ENCODE measurements at places on chromosomes 1 and 21.

DNA sequence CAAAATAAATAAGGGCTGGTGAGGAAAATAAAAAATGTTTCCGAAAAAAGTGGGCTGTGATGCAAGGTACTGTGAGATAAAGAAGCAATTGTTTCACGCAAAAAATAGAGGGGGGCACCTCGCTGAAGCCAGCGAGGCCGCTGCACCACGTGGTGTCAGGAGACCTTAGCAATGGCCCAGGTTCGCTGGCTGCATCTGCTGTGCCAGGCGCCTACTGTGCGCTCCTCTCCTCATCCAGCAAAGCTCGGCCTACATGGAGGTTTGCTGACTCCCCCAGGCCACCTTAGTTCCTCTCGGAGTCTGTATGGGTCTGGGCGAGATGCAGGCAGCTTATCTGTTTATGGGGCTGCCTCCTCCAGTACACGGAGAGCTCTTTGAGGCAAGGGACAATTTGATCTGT is 119.6 kb downstream of the NR5A2 start:
- DNase-seq = no peak

GRCh38 chr1:66359269-66359668 is 174.7 kb upstream of the SGIP1 start:
- no peak for DNase-seq

DNA sequence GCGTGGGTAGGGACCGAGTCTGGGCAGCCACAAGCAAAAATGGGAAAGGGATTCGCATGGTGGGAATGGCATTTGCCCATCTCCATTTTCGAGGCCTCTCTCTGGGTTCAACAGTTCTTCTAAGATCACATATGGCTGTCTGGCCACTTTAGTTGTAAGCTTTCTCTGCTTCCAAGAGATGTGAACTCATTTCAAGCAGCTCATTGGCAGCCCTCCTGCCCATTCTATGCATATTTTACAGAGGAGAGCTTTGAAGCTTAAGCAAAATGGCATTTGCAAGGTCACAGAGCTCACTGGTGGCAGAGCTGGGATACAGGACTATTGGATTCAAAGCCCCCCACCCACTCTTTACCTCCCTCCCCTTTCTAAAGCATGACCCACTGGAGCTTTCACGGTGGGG is 93.7 kb downstream of the HHIPL2 start:
- no peak for DNase-seq

DNA sequence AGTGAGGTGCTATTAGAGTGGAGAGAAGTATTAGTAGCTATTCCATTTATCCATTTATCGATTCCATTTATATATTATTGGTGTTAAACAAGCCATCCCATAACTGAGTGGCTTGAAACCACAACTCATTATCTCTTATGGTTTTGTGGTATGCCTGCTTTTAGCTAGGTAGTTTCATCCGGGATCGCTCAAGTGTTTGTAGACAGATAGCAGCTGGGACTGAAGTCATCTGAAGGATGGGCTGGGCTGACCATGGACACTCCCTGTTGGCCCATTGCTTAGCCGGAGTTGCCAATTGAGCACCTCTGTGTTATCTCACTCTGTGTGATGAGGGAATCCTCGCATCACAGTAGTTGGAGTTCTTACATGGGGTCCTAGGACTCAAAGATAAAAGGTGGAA is 622.5 kb downstream of the PLA2G4A start:
- DNase-seq = no peak

GRCh38 chr1:58476179-58476578 is 70.3 kb downstream of the OMA1 start:
- no peak for DNase-seq

DNA sequence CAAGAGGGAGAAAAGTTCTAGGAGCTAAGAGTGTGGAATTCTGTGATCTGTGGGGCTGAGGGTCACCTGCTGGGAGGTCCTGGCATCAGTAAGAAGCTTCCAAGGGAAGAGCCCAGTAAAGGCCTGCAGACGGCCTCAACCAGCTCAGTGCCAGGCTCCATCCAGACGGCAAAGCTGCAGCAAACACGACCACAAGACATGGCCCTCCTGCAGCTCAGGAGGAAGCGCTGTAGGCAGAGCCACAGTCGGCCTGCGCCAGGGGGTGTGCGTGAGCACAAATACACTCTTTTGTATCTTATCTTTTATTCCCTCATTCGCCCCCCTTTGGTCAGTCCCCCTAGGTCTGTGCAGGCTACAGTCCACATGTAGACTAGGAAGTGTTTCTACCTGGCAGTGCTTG is 13.4 kb downstream of the C1orf174 start:
- no peak for DNase-seq

DNA sequence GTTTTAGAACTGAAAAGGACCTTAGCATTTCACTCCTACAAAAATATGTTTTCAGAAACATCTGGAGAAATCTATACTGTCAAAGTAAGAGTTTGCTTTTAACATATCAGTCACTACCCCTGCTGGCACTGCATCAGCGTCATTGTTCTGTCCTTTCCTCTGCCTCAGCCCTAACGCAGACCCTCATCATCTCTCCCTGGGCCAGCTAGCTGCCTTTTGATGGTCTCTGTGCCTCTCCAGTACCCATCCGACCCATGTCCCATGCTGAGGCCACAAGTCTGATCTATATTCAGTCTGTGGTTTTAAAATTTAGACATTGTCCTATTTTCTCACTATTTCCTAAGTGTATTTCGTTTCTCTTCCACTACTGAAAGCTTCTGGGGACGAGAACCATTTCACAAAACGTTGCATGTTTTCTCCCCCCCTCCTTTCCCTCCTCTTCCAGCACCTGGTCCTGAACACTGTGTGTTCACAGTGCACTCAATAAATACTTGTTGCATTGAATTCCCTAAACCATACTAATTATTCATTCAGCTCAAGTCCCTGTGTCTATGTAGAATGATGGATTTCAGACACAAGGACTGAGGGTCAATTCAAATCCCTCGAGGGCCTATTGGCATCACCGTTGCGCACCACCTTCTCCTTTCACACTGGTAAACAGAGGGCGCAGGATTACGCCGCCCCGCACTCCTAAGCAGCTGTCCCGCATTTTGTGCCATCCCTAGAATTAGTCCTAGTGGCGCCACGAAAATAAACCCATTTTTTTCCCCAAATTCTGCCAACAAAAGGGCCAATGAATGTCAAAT is 53.4 kb downstream of the CD2 start:
- DNase-seq = no peak

- DNase-seq = no peak
These were observed 24.7 kb downstream of the NPHS2 start for GRCh38 chr1:179550746-179551682.

DNA sequence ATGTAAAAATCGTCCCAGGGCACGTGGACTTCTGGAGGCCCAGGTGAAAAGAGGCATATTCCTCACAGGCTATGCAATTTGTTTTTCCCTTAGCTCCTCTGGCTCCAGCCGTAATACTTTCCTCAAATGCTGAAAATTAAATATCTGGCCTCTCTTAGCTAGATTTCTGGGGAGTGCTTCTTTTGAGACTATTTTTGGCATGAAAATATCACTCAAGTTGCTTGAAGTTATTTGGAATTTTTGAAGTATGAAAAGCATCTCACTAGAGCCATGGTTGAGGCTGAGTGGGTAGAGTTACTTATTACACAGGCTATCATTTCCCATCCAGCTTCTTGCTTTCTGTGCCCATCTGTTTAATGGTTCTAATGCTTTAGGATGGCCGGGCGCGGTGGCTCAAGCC is 59.7 kb downstream of the MYOM3 start:
- DNase-seq = no peak

DNA sequence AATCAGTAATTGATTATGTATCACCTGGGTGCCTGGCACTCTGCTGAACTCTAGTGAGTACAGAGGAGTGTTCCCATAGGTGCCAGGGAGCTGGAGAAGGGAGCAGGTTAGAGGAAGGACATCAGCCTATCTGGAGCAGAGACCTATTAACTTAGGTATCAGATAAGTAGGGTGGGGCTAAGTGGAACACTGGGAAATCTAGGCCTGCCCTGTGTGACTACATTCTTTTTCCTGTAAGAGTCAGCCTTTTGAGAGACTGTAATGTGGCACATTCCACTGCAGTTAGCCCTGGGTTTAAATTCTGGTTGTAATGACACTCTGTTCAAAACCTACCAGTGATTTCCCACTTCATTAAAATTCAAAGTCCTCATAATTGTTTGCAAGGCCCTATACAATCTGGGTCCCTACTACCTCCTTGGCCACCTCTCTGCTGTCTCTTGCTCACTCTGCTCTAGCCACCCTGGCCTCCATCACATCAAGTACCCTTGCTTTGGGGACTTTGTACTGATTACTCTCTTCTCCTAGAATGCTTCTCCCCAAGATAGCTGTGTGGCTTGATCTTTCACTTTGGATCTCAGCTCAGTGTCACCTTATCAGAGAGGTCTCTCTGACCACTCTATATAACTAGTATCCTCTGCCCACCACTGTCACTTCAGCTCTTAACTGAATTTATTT is 12.9 kb downstream of the STX12 start:
- DNase-seq = no peak

DNA sequence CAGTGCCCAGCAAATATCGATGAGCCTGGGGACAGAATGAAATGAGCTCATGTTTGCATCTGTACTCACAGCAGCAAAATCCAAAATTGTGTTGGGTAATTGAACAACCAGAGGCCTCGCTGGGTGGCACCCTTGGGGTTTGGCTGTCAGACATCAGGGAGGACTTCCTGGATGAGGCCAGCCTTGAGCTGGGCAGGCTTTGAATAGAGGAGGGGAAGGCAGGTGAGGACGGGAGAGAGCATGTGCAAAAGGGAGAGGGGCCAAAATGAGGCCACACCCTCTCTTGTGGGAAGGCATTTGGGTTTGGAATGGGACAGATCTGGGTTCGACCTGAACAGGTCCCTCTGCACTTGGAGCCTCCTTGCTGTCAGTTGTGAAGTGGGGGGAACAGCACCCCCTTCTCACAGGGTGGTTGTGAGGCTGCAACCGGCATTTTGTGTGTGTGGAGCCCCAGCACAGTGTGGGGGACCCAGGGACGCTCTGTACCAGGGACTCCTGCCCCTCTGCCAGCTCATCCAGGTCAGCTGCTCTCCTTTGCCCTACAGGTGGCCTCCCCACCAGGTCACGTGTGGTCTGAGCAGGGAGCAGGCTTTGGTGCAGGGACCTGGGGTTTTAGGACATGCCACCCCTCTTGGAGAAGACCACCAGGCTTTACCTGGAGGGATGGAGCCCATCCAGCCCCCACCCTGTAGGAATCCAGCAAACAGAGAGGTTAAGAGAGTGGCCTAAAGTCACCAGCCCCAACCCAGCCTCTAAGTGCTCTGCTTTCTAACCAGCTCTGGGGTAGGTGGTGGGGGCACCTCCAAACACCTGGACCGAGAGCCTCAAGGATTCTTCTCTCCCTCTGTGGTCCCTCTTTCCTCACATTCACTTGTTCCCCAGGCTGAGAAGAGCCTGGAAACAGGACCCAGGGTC is 521.8 kb downstream of the PTPRU start:
- no peak for DNase-seq

GRCh38 chr1:172832006-172832725 is 173.3 kb downstream of the FASLG start:
- no peak for DNase-seq

DNA sequence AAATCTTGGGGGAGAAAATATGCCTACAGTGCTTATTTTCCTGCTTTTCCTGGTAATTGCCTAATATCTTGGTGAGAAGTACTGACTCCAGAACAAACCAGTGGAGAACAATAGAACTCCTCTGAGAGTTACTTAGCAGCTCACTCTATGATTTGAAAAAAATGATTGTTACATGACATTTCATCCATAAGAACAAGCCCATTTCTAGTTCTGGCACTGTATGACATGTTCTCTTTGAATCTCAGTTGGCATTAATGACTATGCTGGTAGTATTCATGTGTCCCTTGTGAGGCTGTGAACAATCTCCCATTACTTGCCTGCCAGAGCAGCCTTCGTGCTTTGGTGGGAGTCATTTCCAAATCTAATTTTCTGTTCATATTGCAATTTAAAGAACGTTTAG is 58.0 kb downstream of the CLIC4 start:
- no peak for DNase-seq

DNA sequence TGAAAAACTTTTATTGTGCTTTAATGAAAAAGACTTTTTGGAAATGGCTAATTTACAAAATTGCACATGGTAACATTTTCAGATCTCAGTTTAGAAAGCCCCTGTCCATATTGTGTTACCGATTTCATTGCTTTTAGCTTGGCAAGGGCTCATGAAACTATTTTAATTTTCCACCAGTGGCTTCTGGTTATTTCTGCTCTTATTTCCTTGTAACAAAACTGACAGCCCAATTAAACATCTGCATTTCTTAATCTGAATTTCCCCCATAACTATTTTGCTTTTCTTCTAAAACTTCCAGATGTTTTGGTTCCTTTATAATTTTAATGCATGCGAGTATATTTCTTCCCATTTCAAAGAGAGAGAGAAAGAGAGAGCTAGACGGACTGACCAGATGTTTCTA is 264.8 kb downstream of the PTPRC start:
- DNase-seq = no peak

- DNase-seq = no peak
These were observed 42.7 kb downstream of the RGL1 start for GRCh38 chr1:183847641-183848040.

- DNase-seq = no peak
These were observed 490 bp downstream of the SERINC2 start for GRCh38 chr1:31413405-31414001.

DNA sequence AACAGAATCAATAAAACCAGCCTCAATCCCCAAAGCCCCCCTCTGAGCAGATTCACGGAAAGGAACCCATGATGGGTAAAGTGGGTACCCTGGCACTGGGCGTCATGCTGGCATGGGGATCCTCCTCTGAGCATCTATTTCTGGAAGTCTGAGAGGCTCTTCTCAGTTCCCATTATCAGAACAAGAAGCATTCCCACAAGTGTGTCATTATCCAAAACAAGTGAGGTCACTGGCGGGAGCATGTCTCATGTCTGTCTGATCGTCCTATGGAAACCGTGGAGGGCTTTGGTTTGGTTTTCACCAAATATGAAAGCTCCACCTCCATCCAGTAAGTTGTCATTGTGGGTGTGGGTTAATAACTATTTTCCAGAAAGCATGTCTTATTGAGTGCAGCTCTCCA is 70.7 kb downstream of the PGM1 start:
- DNase-seq = no peak

GRCh38 chr1:94247138-94248094 is 10.0 kb upstream of the ARHGAP29 start:
- DNase-seq = no peak

DNA sequence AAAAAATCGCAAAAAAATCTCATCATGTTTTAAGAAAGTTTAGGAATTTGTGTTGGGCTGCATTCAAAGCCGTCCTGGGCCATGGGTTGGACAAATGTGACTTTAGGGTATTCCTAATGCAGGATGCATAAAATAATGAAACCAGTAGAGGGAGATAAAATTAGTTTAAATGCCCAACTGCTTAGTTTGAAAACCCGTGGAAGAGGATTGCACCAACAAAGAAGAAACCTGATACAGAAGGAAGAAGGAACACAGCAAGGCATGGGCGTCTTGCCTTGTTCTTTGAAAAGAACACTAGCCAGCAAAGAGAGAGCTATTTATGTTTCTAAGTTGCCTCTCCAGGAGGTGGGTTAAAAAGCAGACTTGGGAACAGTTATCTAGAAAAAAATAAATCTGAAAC is 37.9 kb downstream of the WDR3 start:
- no peak for DNase-seq

DNA sequence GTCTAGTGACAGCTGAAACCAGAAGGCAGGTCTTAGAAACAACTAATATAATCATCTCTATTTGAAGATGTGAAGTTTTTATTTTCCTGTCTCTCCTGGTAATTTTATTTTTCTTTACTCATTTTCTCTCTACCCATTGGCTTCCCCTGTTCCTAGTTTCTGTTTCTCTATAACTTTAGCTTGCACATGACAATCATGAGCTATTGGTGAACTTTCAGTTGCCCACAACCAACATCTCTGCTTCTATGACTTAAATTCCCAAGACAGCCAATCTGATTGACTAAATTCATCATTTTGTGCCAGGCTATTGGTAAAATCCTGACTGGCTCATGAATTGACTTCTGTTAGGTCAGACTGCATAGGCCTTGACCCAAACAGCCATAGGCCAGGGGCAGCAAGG is 13.7 kb upstream of the ACADM start:
- DNase-seq = no peak

All from T-helper 17 cell (primary cell).